ENCODE measurements at places on chromosomes 7 and 10.

- no peak for ATAC-seq
Observed at GRCh38 chr10:120478386-120478785, 21.4 kb downstream of the PLPP4 start.

DNA sequence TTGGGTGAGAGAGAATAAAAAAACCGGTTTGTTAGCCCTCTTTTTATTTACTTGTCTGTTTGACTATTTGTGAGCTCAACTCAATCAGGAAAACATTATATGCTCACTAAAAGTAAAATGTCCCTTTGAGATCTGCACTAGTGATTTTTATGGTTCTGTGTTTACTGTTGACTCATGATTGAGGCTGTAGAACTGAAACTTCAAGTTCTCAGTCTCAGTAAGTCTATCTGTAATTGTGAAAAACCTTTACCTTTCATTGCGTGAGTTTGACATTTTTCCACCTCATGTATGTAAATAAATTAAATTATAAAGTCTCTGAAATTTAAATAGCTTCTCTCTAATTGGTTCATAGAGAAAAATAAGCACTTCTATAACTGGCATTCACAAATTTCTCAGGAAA, 17.0 kb upstream of the CASD1 start:
- no peak for ATAC-seq

DNA sequence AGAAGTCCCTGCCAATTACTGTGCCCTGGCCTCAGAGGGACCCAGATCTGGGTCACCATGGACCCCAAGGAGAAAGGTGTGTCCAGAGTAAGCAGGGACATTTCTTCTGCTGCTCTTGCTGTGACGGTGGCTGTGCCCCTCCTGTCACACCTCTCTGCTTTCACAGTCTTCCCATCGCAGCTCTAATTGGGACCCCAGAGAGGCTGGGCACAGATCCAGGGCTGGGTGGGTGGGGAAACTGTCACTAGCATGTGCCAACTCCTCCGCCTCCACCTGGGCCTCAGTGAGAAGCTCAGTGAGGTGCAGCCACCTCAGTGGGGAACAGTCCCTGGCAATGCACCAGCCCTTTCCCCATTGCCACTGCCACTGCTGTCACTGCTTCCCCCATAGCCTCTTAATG, 37.3 kb upstream of the ADCYAP1R1 start:
- no peak for ATAC-seq

- ATAC-seq: no peak
Observed at GRCh38 chr10:23432166-23432565, 6.7 kb upstream of the OTUD1 start.

DNA sequence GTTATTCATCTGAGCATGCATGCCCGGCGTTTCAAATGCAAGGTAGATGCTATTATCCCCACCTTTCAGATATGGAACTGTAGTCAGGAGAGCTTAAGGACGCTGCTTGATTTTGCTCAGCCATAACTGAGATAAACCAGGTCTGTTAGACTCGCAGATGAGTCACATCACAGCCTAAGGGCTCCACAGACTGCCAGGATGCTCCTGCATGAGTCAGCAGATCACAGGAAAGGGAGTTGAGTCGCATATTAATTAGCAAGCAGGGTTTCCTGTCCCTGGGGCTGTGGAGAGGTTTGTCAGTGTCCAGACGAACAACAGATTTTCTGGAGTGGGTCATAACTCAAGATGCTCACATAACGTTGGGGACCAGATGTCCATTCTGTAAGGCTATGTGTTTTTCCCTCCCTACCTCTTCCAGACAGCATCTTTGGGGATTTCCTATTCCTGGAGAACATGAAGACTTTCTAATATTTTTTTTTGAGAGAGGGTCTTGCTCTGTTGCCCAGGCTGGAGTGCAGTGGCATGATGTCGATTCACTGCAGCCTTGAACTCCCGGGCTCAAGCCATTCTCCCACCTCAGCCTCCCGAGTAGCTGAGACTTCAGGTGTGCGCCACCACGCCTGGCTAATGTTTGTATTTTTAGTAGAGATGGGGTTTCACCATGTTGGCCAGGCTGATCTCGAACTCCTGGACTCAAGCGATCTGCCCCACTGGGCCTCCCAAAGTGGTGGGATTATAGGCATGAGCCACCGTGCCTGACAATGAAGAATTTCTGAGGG, 36.7 kb downstream of the PFKFB3 start:
- peak; percentile 95 for ATAC-seq

DNA sequence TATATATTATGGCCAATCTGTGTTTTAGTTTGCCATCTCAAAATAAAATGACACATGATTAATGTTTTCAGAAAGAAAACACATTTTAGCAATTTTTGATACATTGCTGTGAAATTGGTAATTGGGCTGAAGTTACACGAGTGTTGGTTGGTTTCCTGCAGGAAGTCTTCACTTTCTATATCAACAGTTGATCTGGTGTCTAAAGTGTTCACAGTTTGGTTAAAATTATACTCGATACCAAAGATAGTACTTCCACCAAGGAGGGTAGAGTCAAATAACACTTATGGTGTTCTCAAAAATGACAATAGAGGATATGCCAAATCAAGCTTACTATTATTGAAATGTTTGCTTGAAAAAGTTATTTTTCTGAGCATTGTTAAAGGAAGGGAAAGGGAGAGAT, 120.3 kb upstream of the GLCCI1 start:
- no peak for ATAC-seq

- peak; percentile 84 for ATAC-seq
Observed at GRCh38 chr7:22549667-22550513, 49.9 kb upstream of the STEAP1B start.

- ATAC-seq: no peak
Observed at GRCh38 chr10:132816718-132817117, 30.8 kb upstream of the NKX6-2 start.

DNA sequence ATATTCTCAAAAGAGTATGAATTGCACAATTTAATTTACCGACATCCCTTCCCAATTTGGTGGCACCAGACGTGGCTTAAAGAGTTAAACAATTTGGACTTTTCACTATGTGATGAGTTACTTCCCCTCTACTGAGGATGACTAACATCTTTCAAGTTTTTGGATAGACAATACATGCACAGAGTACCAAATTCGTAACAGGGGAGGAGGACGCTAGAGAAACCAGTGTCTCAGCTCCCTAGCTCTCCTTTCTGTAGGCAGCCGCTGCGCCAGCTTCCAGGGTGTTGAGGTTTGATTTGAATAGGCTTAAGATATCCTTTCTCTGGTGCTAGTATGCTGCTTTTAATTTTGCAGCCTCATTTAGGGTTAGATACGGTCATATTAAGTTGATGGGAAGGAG, 69.2 kb downstream of the GNA12 start:
- ATAC-seq: no peak

DNA sequence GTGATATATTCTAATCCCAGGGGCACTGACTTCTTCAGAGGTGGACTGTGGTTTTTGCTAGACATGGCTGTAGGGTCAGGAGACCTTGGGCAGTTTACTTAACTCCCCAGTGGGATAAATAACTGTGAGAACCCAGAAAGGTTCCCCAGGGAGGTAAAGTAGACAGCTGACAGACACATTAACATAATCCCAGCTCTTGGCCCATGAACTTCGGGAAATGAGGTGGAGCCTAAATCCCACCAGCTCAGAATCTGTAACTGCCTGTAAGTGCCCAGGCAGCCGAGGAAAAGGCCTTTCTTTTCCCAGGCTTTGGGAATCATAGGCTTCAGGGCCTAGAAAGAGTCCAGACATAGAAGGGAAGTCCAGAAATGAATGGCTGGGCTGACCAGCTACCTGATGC, 106.0 kb downstream of the LRRC18 start:
- ATAC-seq: no peak

- peak; percentile 36 for ATAC-seq
Observed at GRCh38 chr7:43467406-43467805, 115.5 kb upstream of the STK17A start.

- ATAC-seq: no peak
Observed at GRCh38 chr7:155343661-155344121, 46.0 kb downstream of the INSIG1 start.

DNA sequence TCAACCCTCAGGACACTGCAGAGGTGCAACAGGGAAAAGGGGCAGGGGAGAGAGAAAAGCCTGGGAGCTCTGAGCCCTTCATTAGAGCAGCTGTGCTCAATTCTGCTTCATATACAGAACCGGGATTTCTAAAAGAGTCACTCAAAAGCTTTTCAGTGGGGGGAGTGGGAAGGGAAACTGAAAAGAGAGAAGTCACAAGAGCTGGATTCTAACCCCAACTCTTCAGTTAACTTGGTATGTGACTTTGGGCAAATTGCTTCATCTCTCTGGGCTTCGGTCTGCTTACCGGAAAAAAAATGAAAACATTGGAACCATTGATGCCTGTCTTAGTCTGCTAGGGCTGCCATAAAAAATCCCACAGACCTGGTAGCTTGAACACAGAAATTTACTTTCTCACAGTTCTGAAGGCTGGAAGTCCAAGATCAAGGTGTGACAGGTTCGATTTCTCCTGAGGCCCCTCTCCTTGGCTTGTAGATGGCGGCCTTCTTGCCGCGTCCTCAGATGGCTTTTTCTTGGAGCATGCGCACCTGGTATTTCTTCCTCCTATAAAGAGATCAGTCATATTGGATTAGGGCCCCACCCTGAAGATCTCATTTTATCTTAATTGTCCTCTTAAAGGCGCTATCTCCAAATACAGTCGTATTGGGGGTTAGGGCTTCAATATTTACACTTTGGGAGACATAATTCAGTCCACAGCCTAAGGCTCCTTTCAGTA, 118.3 kb upstream of the KMT2E start:
- ATAC-seq: no peak

GRCh38 chr10:42955493-42955889, 121.4 kb upstream of the RET start:
- ATAC-seq: no peak

GRCh38 chr7:144437370-144438191, 34.1 kb upstream of the NOBOX start:
- ATAC-seq: peak; percentile 94

GRCh38 chr10:14705548-14706230, 69.0 kb downstream of the FAM107B start:
- ATAC-seq: no peak

DNA sequence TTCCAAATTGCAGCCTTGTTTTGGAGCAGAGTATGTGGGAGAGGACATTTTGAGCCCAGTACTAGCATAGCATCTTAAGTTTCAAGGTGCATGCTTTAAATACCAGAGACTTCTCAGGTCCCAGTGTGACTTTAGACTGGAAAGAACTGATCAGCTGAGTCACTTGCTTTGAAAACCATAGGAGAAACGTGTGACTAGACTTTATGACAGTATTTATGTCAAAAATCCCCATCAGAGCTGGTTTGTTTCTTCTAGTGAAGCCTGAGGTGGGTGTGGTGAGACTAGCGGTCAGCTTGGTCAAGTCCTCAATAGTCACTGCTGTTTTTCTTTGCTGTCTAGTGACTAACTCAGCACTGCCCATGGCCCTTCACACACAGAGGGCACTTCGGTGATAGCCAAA, 724.2 kb downstream of the GATA3 start:
- ATAC-seq: no peak

GRCh38 chr7:111429781-111430180, 132.5 kb downstream of the IMMP2L start:
- no peak for ATAC-seq

DNA sequence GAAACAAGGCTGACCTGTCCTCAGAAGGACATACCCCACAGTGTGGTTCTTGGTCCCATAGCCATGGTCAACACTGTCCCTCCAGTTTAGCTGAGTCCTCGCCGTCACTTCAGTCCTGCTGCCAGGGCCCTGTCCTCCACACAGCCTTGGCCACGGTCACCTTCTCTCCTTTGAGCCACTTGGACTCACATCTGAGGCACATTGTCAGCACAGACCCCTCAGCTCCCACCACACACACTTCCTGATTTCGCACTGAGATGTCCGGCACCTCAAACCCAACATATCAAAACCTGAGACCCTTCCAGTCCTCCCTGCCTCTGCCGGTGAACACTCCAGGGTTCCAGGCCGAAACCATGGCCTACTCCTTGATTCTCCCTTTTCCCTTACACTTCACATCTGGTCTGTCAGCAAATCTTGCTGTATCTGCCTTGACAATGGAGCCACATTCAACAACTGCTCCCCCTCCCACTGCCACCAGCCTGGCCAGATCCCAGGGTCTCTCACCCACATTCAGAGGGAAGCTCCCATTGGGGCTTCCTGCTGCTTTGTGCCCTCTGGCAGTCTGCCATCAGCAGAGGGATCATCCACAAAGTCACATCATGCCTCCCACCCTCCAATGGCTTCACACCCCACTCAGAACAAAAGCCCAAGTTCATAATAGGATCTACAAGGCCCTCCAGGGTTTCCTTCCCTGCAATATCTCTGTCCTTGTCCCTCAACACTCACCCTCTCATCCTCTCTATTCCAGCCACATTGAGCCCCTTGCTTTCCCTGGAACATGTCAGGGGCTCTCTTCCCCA, 219.6 kb upstream of the SHH start:
- no peak for ATAC-seq

- no peak for ATAC-seq
Observed at GRCh38 chr7:66306243-66306642, 101.1 kb downstream of the TPST1 start.

GRCh38 chr7:136290351-136290750, 313.2 kb upstream of the MTPN start:
- no peak for ATAC-seq

Measured in SK-N-SH treated with all-trans-retinoic acid at 6 μM for 48 hours (cell line).